AG04450 (cell line): ENCODE measurements at places on chromosomes 6 and 20.

GRCh38 chr6:137853569-137854213 lies 13.4 kb upstream of the TNFAIP3 start:
- DNase-seq = no peak

GRCh38 chr20:34720266-34720665 lies 16.1 kb downstream of the TP53INP2 start:
- DNase-seq = no peak

GRCh38 chr6:119552021-119552420 lies 202.5 kb upstream of the MAN1A1 start:
- DNase-seq = no peak

GRCh38 chr6:30158475-30159040 lies 2.5 kb downstream of the TRIM10 start:
- no peak for DNase-seq

- DNase-seq = no peak
Measured at GRCh38 chr6:142569676-142570075, 267.9 kb downstream of the ADGRG6 start.
